ENCODE measurements at places on chromosomes 2 and 18.
A peak's percentile ranks its signal among the peaks of the same experiment; 100 is the strongest.

DNA sequence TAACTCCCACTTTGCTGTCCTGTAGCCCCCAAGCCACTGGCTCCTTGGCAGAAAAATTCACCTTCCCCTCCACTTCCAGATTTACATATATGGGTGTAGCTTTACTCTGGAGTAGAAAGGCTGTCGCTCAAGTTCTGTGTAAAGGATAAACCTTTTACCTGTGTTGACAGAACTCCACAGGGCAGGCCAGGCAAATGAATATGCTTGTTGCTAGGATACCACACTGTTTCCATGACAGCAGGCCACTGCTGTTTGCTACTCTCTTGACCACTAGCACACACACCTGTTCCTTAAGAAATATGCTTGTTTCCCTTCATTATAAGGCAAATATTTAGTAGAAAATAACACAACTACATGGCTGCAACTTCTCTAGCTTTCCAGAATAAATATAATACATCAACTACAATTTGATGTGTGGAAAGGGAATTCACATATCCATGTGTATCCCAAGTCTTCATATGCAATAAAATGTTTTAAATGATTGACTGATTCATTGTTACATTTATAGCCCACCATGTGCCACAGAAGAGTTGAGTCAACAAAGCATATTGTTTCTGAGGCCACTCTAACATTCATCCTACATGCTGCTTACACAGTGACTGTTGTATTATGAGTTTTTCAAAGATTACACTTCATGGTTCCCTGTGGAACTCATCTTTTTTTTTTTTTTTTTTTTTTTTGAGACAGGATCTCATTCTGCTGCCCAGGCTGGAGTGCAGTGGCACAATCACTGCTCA is 56.2 kb upstream of the ROCK1 start:
- DNase-seq, result no peak

- DNase-seq, result peak; percentile 47
Observed at GRCh38 chr2:157441072-157441454, 2.8 kb downstream of the CYTIP start.

- no peak for DNase-seq
Observed at GRCh38 chr18:46570666-46571065, 86.4 kb downstream of the LOXHD1 start.

DNA sequence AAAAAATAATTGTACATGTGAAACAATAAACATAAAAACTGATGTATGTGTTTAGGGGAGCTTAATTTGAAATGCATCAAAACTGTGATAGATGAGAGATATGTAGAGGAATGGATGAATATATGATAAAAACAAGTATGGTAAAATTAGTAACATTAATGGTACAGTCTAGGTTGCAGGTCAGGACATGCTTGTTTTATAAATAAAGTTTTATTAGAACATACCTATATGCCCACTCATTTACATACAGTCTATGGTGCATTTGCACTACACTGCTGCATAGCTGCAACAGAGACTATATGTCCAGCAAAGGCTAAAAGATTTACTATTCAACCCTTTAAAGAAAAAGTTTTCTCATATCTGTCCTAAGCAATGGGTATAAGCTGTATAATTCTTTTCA is 236.6 kb upstream of the CCDC68 start:
- DNase-seq, result no peak

DNA sequence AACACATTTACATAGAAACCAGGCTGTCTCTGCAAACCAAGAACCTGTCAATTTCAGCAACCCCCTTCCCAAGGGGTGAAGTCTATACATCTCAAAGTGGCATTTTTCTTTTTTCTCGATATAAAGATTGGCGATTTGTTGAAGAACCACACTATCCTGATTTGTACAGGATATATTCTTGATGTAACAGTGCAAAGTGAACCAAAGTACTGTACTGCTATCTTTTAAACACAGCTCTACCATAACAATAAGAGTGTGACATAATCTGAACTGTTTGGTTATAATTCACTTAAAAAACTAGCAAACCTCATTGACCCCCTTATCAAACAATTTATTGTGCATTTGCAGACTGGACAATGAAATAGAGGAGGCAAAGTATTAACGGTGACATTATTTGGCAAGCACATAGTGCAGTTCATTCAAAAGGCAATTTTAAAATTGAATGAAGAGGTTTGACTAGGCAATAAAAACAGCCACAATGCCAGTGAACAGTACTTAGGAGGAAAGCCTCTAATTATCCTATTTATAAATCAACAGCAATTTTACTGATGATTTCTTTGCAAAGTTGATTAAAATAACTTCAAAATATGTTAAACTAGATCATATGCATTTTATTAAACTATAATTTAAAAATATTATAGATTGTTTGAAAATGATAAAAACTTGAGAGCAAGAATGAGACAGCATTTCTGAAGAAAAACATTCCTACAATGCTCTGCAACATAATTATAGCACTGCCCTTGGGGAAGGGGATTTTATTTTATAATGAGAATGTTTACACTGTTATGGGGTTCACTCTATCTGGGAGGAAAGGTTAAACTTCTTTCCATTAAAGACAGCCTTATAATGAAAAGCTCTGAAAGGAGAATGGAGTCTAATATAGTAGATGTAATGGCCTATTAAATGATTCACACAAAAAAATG is 440.9 kb downstream of the ZEB2 start:
- no peak for DNase-seq

DNA sequence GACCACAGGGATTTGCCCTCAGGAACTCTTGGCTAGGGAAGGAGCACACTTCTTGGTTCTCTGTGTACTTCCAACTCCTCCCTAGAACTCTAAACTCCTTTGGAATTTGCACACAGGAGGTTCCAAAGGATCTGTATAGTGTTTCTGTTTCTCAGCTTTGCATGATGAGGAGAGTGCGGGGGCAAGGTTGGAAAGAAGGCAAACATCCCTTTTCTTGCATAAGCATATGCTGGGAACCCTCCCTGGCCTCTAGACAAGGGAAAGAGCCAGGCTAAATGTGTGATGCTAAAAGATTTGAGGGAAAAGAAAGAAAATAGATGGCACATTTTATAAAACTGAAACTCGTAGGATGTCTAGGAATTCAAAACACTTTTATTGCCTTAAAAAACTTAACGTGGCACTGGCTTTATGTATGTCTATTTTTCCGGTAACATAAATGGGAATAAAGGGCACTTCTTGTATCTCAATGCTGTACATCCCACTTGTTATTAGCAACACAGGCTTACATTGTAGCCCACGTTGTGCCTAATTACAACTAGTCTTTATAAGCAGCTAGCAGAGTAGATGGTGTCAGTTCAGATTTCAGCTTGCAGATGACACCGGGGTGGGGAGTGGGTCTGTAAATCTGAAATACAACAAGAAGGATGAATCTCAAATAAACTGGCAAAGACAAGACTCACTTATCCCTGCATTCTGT is 165.8 kb downstream of the GPD2 start:
- DNase-seq, result no peak

DNA sequence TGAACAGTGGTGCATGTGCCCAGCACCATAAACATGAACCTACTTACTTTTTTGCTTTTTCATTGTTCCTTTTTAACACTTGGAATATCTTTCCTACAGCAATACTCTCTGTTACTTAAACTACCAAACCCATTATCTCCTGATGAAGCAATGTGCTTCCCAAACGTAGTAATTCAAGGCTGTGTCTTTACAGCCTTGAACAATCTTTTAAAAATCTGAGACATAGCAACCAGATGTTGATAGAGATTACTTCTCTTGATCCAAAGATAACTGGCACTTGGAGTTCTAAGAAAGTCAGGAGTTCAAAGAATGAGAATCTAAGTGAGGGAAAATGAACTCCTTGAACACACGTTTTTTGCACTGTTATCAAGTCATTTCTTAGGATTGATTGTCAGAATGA is 40.4 kb downstream of the ATP8B1 start:
- DNase-seq, result no peak

- DNase-seq, result no peak
Observed at GRCh38 chr2:107062173-107062572, 176.2 kb upstream of the ST6GAL2 start.

DNA sequence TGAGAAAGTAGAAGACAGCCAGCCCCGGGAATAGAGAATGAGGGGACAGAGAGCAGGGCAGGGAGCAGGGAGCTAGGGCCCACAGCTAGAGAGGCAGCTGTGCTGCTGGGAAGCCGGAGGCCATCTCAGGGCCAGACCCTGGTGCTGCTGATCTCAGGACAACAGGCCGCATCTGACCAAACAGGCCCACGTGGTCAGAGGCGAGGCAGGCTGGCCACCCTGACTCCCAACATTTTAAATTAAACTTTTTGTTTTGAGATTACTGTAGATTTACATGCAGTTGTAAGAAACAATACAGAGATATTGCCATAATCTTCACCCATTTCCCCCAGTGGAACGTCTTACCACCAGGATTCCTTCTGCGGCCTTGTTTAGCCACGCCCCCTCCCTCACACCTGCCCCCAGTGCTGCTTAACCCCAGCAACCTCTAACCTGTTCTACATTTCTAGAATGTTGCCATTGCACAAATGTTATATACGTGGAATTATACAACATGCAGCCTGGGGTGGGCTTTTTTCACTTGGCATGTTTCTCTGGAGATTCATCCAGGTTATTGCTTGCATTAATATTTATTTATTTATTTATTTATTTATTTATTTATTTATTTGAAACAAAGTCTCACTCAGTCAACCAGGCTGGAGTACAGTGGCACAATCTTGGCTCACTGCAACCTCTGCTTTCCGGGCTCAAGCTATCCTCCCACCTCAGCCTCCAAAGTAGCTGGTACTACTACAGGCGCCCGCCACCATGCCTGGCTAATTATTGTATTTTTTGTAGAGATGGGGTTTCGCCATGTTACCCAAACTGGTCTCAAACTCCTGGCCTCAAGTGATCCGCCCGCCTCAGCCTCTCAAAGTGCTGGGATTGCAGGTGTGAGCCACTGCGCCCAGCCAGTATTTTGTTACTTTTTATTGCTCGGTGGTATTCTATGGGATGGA is 48.6 kb upstream of the GPR17 start:
- DNase-seq, result no peak

DNA sequence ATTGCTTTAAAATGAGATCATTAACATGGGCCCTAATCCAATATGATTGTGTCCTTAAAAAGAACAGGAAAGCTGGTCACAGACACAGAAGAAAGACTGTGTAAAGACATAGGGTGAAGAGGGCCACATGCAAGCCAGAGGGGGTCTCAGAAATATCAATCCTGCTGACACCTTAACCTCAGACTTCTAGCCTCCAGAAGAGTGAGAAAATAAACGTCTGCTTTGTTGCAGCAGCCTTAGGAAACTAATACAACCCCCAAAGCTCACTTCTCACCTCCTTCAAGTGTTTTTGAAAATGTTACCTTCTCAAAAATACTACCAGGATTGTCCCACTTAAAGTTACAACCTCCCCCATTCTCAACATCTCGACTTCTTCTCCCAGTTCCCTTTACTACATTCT is 39.8 kb upstream of the SESTD1 start:
- no peak for DNase-seq

DNA sequence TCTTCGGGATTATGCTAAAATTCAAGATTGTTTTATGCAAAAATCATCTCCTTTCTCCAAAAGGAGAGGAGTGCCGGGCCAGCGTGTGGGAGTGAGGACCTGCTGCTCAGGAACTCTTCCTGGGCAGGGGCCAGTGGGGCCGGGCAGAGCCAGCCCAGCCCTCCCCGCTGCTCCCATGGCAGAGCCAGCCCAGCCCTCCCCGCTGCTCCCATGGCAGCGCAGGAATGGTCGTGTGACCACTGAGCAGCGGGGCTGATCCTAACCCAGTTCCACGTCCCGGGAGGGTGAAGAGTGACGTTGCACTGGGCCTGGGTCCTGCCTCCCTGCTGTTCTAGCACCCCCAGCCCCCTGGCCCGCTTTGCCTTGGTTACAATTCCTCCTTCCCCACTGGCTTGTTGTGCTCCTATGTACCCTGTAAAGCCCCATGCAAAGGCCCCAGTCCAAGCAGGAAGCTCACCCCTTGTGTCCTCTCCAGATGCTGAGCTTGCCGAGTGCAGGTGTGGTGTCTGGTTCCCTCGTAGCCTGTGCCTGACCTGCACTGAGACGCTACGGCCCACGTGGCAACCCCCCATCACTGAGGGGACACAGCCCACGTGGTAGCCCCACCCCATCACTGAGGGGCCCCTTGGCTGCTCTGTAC is 11.4 kb upstream of the NEU4 start:
- DNase-seq, result no peak

- no peak for DNase-seq
Observed at GRCh38 chr18:49723648-49724180, 89.6 kb downstream of the ACAA2 start.

- DNase-seq, result no peak
Observed at GRCh38 chr2:215870088-215870490, 143.3 kb downstream of the MREG start.

GRCh38 chr2:101846973-101847372 is 144.8 kb upstream of the IL1R2 start:
- no peak for DNase-seq

GRCh38 chr2:55137024-55137958 is 87.0 kb upstream of the RTN4 start:
- DNase-seq, result no peak

DNA sequence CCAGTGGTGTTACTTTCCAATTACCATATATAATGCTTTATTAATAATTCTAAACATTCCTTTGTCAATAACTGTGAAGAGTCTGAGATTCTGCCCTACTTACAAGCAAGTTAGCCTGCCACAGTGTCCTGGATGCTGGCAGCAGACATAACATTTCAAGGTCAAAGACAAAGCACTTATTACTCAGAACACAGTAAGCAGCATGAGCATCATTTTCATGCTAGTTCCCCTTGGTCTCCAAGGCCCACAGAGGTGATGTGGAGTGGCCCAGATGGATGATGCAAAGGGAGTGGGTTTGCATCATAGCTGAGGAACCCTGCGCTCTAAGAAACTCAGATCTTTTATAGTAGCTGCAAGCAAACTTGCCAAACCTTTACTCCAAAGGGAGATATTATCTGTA is 349.7 kb downstream of the ZEB2 start:
- no peak for DNase-seq

DNA sequence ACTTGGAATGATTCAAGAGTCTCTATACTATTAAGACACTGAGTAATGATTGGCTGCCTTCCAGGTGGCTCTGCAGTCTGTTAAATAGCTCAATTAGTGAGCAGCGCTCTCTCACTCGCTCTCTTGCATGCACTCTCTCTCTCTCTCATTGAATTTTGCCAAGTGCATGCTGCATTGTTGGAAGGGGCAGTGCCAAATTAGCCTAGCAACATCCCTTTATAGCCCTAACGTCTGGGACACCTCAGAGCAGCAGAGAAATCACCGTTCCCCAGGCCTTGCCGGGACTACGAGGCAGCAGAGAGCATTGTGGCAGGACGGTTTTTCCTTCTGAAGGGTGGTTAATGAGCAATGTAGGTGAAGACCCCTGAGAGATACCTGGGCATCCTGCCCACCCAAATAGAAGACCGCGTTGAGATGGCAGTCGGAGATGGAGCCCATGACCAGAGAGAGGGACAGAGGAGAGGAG is 447.6 kb upstream of the POU3F3 start:
- DNase-seq, result no peak

DNA sequence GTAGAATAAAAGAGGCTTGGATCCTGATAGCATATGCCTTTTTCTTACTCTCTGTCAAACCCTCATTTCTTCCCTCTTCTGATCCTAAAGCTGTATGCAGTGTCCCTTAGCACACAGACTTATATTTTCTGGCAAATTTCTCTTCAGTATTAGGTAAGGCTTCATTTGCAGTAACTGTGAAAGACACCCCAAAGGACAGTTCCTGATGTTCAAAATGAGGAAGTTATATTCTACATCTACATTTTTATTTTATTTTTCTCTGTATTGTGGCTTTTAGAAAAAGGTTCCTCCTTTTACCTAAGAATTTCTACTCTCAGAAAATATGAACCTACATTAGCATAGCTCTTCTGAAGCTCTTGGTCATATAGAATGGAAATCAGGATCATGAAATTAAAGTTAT is 261.7 kb downstream of the PDE11A start:
- no peak for DNase-seq
